ENCODE measurements at places on chromosomes 1 and 21.

DNA sequence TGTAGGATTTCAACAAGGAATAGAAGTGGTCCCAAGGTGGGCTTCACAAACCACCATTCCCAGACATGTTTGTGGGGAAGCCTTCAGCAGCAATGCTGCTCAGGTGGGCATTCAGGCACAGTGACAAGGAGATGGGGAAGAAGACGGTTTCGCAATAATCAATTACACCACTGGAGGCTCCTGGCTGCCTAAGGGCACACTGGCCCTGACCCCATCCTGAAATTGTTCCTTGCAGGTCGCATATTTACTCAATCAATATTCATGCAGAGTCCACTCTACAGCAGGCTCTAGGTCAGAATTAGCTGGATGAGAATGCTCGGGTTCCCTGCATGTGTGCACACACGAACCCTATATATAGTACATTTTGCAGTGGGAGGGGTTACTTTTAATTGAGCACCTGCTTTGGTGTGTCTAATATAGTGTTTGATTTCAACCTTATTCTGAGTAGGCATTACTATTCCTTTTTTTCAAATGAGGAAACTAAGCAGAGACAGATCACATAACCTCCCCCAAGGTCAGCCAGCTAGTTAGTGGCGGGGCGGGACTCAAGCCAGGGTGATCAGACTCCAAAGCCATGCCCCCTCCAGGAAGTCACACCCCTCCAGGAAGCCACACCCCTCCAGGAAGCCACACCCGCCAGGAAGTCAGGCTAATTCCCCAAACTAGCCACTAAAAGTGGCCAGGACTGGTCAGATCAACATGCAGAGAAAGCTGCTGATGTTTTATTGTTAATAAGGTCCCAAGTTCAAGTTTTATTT lies 106.5 kb downstream of the HLCS start:
- no peak for DNase-seq

DNA sequence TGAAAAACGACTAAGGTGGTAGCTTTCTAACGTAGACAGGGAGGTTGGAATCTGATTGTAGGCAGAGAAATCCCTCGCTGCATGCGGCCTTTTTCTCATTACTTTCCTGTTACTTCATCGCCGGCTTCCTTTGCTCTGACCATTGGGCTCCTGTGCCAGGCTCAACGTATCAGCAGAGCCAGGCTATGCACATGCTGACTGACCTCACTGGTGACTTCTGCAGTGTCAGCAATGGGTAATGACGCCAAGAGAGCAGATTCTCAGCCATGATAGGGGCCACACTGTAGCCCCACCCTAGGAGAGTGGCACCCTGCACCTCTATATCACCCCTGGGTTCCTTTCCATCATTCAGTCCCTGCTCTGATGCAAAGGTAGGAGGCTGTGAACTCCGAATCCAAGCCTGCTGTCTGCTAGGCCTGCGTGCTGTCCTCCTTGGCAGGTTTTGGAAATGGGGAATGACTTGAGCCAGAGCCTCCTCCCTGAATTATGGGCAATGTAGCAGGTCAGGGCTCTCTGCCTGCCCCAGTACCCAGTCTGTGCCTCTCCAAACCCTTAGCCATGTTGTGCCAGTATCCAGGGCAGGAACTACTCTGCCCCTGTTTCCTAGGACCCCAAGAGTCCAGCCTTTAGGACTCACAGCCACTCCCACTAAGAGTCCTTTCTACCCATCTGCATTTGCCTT lies 11.4 kb downstream of the PPFIA4 start:
- DNase-seq = no peak

GRCh38 chr21:26079366-26079765 lies 91.2 kb downstream of the APP start:
- DNase-seq = no peak

- DNase-seq = no peak
Observed at GRCh38 chr1:35564884-35565741, 7.5 kb downstream of the NCDN start.

DNA sequence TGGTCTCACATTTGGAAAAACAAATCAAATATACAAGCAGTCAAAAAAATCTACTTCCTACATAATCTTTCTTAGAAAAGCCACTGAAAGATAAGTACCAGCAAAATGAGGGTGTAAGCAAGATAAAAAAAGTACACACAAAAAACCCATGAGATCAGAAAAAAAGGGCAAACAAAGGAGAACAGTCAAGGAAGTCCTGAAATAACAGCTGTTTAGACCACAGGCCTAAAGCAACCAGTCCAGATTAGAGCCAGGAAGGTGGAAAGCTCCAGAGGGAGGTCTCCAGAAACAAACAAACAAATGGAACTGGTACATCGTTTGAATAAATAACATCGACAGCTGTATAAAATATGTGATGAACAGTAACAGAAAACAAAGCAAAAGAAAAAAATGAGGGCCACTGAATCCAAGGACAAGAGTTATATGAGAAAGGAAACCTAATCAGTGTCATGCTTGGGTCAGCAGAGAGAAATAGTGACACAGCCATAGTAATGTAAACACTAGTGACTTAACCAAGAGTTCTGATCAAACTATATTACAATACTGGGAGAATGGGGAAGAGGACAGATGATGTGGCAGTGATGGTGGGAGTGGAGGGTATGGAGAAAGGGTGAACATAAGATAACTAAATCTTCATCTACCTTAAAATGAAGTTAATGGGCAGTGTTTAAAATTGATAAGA lies 67.5 kb downstream of the NVL start:
- no peak for DNase-seq

- peak; percentile 38 for DNase-seq
Observed at GRCh38 chr1:22105611-22106207, 37.2 kb downstream of the WNT4 start.

GRCh38 chr1:40308036-40308727 lies 8.9 kb downstream of the COL9A2 start:
- DNase-seq = no peak

GRCh38 chr1:161930064-161930463 lies 93.6 kb downstream of the OLFML2B start:
- no peak for DNase-seq

- no peak for DNase-seq
Observed at GRCh38 chr1:156086256-156086662, 4.0 kb upstream of the MEX3A start.

DNA sequence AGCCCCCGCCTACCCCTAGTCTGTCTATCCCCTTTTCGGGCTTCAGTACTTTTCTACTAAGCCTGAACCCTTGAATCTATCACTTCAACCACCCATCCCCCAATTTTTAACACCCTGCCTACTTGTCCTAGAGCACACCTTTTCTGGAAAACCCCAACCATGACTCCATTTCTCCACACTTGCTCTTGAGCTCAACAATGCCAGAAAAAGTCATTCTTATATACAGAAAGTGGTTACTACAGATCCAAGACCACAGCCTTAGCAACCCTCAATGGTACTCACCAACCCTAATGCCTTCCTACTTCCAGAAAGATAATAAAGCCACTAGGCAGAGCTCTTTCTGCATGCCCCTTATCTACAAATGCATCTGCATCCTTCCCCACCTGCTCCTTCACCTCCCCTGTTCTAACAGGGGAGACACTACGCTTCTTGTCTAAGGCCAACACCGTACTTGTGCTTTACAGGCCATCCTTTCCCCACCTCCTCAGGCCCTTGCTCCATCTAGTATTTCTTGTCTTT lies 41.2 kb downstream of the DMAP1 start:
- DNase-seq = no peak

GRCh38 chr1:3890389-3891328 lies 9.4 kb downstream of the C1orf174 start:
- DNase-seq = no peak

GRCh38 chr1:156840898-156841279 lies 18.0 kb downstream of the INSRR start:
- DNase-seq = no peak

All from NCI-H1694 treated with DMSO at 0.1 percent for 48 hours (cell line).